ENCODE measurements at places on chromosomes 7 and 10. TPM values are rescaled to one million over a fixed set of nuclear protein-coding genes. Genes with fewer than 3 reads are reported as not detected.

Gene FAM131B
- total RNA-seq: 3.1 TPM

Gene CC2D2B
- total RNA-seq: under 0.01 TPM

Gene SPDYE8
- total RNA-seq: not detected

Gene SEMA3E
- total RNA-seq: 0.38 TPM

Gene CSGALNACT2
- 41.2 TPM for total RNA-seq

Gene H2BK1
- not detected for total RNA-seq

Gene ADAM22
- total RNA-seq: 0.28 TPM

Gene NPSR1
- total RNA-seq: not detected

Gene CALCR
- total RNA-seq: not detected

Gene SLC4A2
- 91.4 TPM for total RNA-seq

Gene NAT16
- total RNA-seq: not detected

Gene LYZL1
- total RNA-seq: not detected

Gene ARMC3
- total RNA-seq: not detected

Gene CPA4
- 24.3 TPM for total RNA-seq

Gene POLD2
- total RNA-seq: 61.2 TPM

Gene PRRT4
- total RNA-seq: under 0.01 TPM

Gene JCAD
- 7.1 TPM for total RNA-seq

Gene GDF10
- total RNA-seq: 2.0 TPM

Gene APBB1IP
- 0.19 TPM for total RNA-seq

Gene FAM185A
- total RNA-seq: 8.7 TPM

Gene SOSTDC1
- not detected for total RNA-seq

Gene GPER1
- total RNA-seq: 3.1 TPM

Gene AKR1C4
- not detected for total RNA-seq

Gene DNAJC2
- total RNA-seq: 16.3 TPM

Gene GRIFIN
- not detected for total RNA-seq

Gene OPN1SW
- total RNA-seq: not detected

Gene AMZ1
- total RNA-seq: 1.4 TPM

Gene ARPC1B
- 193 TPM for total RNA-seq

Gene ETV1
- 14.1 TPM for total RNA-seq

Gene TMEM176A
- not detected for total RNA-seq

Gene ZNF804B
- not detected for total RNA-seq

Gene PPA1
- 244 TPM for total RNA-seq

Gene CALML3
- total RNA-seq: not detected

Gene LIPK
- not detected for total RNA-seq

Gene NPC1L1
- under 0.01 TPM for total RNA-seq

Gene CALML5
- total RNA-seq: not detected

Gene METTL27
- 9.9 TPM for total RNA-seq

Gene TCF7L2
- 1.2 TPM for total RNA-seq

Gene CD36
- total RNA-seq: 406 TPM

Gene HOXA4
- total RNA-seq: not detected

Gene ESYT2
- total RNA-seq: 88.0 TPM

Gene BAMBI
- 8.6 TPM for total RNA-seq

All from regular cardiac myocyte (primary cell).